ENCODE measurements at places on chromosomes 7 and 10. TPM values are rescaled to one million over a fixed set of nuclear protein-coding genes. Genes with fewer than 3 reads are reported as not detected.

Gene CALCR
- total RNA-seq = not detected

DNA sequence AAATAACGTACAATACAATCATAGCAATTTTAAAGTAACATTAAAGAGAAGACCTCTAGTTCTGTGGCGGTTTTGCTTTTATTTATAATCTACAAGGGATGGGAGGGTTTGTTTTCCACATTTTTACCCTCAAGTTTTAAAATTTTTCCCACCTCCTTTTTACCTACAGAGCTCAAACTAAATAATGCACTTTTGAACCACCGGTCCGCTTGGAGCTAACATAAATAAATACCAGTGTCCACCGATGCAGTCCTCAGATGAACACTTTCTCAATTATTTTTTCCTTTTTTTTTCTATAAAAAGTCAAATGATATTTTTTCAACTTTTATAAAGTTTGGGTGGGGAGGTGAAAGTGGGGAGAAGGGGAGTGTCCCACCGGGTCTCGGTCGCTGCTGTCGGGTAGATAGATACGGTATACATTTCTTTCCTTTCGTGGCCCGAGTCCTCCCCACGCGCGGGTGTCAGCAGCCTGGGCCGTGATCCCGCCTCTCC lies 3.3 kb downstream of the ZNF503 start:
- no peak for DNase-seq

DNA sequence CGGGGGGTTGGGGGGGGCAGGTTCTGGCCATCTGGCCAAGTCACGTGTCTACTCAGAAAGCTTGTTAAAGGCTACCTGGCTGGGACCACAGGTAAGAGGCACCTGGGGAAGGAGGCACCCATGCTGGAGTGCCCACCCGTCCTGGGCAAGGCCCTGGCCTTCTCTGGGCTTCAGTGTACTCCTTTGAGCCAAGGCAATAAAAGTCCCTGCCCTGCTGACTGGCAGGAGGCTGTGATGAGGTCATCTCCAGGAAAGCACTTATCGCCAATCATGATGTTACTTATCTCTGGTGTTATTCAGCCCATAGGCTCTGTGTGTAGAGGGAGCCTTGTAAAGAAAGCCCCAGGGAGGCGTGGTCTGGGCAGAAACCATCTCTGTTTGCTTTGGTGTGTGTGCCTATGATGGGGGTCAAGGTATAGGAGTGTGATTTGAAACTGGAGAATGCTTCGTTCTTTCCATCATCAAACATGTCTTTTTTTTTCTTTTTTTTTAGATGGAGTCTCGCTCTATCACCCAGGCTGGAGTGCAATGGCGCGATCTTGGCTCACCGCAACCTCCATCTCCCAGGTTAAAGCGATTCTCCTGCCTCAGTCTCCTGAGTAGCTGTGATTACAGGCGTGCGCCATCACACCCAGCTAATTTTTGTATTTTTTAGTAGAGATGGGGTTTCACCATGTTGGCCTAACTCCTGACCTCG lies 2.5 kb upstream of the CLDN4 start:
- DNase-seq = no peak

DNA sequence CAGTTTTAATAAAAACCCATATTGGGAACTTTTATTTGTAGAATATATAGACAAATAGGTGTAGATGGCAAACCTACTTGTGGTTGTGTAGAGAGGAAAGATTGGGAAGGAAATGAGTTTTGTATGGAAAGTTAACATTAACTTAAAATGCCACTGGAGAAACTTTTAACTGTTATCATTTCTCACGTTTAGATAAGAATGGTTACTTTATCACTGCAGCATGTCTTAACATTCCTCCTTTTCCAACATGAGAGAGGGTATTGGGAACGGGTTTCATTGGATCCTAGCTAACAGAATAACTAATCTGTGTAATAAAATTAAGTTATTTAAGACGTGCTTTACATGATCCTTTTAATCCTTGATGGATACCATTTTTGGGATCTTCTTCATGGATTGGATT lies 1.8 kb downstream of the LUC7L2 start:
- no peak for DNase-seq

GRCh38 chr10:60343254-60343653 lies 46.4 kb downstream of the ANK3 start:
- DNase-seq = no peak

DNA sequence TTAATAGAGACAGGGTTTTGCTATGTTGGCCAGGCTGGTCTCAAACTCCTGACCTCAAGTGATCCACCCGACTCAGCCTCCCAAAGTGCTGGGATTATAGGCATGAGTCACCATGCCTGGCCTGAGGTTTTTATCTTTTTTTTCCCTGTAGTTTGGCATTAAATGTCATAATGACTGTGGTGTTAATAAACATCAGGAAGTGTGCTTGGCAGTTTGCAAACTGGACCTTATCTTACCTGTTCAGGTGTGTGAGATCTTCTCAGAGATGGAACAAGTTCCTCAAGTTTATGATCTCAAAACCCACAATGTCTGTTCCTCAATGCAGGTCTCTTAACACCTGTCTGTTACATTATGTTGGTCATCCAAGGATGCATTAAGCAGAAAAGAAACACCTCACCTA lies 80.0 kb downstream of the ARID5B start:
- no peak for DNase-seq

DNA sequence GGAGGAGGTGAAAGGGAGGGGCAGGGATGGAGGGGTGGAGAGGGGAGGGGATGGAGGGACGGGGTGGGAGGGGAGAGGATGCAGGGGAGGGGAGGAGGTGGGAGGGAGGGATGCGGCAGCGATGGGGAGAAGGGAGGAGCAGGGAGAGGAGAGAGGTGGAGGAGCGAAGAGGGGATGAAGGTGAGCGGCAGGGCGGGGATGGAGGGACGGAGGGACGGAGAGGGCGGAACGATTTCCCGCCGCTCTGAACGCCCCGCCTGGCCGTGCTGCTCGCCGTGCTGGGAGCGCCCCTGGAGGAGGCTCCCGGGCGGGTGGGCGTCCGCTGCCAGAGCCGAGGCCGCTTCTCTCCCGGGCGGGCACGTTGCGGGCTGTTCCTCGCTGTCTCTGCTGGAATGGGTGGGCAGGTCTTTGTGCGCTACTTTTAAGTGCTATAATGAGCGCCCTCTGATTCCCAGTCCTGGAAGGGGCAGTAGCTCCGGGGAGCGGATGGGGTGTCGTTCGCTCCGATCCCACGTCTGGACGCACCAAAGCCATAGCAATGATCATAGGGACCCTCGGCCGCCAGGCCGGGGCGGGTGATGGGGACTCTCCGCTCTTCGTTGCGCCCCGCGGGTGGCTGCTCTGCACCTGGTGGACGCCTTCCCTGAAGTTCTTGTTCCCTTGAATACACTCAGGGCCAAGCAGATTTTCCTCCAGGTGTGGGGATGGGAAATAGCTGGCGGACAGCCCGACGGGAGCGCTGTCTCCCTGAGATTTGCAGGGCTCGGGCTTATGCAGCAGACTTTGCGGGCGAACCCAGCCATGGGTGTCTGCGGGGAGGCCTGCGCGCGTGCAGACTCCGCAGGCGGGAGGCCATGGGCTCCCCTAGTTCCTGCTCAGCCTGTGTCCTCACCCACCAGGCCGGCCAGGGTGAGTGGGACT lies 81.1 kb upstream of the CPXM2 start:
- DNase-seq = no peak

GRCh38 chr7:108568801-108569380 lies 615 bp downstream of the THAP5 start:
- no peak for DNase-seq

- DNase-seq = peak; percentile 18
Measured at GRCh38 chr10:80739328-80739727, 201.6 kb downstream of the SH2D4B start.

DNA sequence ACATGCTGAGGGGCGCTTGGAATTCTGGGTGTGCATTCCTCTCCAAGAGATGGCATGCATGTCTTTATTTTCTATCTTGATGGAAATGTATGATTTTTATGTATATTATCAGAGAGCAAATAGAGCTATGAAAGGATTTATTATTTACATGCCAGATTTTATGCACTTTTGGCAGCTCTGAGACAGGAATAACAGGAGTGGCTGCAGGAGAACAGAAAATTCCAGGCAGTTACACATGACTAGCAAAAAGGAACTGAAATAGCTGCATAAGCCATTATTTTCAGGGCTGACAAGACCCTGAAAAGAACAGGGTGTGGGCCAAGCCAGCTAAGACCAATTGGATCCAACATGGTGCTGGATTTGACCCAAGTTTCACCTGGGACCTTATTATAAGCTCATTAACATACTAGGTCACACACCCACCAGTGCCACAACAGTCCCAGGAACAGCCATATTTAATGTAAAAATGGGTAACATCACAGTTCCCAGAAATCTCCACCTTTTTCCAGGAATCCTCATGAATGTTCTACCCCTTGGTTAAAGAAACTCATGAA lies 43.2 kb upstream of the ACSL5 start:
- no peak for DNase-seq

DNA sequence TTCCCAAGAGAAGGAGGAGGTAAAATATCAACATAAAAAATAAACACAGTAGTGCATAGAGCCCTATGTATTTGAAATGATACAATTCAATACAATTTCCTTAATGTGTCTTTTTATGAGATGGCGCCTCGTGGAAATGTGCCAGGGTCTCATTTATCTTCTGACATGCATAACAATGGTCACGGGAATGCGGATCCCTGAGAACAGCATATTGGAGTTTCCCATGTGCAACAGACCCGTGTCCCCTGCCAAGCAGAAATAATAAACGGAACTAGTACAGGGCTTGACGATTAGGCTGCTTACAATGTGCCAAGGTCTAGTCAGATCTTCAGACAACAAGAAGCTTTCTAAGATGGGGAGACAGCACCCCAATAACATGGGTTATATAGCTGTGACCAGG lies 217.9 kb downstream of the ARHGAP21 start:
- DNase-seq = no peak

- no peak for DNase-seq
Measured at GRCh38 chr10:3961082-3961481, 176.1 kb upstream of the KLF6 start.

Gene SPAG6
- not detected for total RNA-seq

DNA sequence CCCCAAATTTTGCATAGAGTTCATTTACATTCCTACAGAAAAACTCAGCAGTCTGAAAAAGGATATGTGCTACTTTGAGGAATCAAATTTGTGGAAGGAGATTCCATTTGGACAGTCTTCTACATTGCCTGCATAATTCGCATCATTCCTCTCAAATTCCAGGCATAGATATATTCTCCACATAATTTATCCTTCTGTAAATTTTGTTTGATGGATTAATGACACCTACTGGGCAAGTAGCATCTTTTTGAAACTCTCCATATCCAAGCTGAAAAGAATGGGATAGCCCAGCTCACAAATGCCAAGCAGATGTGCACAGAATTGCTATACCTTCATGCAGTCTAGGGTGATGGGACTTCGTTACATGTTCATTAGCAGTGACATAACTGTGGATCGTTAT lies 515.3 kb downstream of the AUTS2 start:
- no peak for DNase-seq

Gene MRPS17
- total RNA-seq = 14.1 TPM

DNA sequence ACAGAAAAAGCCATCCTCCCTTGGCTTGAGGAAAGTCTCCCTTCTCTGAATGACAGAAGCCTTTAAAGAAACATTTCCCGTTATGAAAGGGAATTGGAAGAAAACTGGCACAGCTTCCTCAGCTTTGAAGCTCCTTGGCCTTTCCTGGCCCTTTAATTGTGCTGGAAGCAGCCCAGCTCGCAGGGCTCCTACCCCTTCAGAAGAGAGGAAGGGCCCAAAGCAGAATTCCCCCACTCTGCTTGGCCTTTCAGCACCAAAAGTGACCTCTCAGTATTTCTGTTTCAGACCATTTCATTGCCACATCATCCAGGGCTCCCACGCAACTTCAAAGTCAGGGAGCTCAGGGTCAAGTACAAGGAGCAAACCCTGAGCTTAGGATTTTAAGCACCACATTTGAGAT lies 4.2 kb downstream of the AFAP1L2 start:
- DNase-seq = peak; percentile 54

DNA sequence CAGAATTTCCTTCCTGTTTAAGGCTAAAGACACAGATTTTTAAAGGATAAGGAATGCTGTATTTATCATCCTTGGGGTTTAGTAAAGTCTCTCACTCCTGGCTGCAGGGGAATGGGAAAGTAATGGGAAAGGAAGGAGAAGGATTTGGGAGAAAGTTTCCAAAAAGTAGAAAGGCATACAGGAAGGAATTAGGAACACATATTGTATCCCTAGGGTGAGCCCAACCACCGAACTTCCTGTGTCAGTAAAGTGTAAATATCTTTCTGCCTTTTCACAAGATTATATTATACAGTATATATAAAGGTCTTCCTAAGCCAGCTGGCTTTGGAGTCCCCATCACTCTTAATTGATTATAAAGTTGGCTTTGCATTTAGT lies 12.0 kb upstream of the UBE2D1 start:
- no peak for DNase-seq

- DNase-seq = no peak
Measured at GRCh38 chr10:50346942-50347341, 95.6 kb upstream of the ASAH2 start.

GRCh38 chr10:60123668-60124067 lies 217.3 kb upstream of the CCDC6 start:
- DNase-seq = no peak

GRCh38 chr7:2692543-2692942 lies 4.5 kb downstream of the AMZ1 start:
- no peak for DNase-seq

DNA sequence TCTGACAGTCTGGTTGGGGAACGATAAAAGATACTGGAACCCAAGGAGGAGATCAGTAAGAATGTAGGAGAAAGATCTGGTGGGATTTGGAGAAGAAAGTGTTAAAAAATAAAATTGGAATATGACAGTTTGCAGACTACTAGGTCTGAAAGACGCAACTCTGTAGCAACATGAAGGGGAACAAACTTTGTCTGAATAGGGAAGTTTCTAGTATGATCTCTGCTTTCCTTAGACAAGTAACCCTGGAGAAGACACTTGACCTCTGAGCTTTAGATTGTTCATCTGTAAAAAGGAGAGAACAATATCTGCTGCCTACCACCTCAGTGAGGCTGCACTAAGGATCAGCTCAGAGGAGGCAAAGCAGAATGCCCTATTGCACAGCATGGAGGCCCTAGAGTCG lies 3.0 kb upstream of the PRSS1 start:
- no peak for DNase-seq

DNA sequence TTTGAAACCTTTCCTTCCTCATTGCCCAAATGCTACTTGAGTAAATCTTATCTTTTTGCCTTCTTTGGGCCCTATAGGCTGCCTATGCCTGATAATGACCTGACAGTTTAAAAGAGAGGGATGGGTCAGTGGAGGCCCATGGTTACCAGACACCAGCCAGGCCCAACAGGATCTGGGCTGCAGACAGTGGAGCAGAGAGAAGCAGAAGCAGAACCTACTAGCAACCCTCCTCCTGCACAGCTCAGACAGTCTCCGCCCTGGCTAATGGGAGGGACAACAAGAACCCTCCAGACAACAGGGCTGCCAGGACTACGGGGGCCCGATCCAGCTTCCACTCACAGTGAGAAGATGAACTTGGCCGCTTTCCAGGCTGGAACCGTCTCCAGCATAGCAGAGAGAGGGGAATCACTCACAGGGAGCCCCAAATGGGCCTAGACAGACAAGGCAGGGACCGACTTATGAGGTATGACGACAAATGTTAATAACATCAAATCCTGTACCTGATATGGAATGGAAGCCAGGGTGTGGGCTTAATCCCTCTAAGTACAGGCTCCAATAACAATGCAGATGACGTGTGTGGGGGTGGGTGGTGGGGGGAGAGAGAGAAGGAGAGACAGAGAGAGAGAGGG lies 31.7 kb upstream of the DGKI start:
- DNase-seq = peak; percentile 92

Measured in right atrium auricular region (tissue), 2 donors.